NCI-H1417 (cell line): ENCODE measurements at places on chromosomes 5 and 9.

DNA sequence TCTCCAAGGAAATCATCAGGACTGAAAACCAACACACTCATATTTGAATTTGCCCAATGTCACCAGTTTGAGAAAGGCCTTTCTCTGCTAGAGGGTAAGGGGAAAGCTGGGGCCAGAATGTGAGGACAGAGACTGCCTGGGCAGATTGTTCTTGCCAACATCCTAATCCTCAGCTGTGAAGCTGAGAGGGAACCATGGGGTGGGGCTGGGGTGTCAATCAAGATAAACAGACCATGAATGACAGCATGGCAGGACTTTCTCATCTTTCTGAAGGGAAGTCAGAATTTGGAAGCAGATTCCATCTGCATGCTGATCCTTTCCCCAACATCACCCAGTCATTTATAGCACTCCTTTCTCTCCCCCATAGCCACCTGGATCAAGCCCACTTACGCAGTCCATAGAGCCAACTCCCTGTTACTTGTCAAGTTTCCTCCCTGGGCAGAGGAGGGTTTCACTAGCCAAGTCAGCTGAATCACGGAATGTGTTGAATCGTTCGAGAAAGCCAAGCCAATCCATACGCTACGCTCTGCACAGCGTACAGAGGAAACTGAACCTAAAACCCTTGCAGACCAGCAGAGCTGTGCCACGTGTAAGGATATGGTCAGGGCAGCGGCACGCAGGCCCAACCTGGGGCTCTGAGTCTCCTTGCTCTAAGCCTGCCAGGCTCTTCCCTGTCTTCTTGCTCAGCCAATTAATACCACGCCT lies 14.9 kb downstream of the GLDC start:
- no peak for DNase-seq

- DNase-seq, result no peak
Observed at GRCh38 chr5:155021842-155022241, 8.3 kb downstream of the KIF4B start.

DNA sequence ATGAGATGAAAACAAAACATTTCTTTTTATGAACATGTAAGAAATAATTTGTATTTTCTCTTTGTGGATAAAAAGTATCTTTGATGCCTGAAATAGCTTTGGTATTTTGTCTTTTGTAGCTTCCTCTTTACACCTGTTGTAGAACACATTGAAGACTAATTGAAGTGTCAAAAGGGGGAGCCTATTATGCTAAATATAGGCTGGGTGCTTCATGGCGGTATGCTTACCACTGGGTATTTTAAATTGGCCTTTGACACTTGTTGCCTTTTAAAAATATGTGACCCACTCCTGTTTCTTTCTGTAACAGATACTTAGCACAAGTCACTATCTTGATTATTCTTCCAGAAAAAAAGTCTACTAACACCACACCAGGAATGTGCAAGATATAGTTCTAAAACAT lies 226.4 kb downstream of the KIAA0825 start:
- DNase-seq, result no peak

GRCh38 chr5:73488806-73489205 lies 9.4 kb upstream of the BTF3 start:
- no peak for DNase-seq

GRCh38 chr9:21669701-21670100 lies 132.7 kb upstream of the MTAP start:
- DNase-seq, result no peak
